ENCODE measurements at places on chromosomes 1 and 21.

GRCh38 chr1:116878804-116879477, 30.8 kb upstream of the PTGFRN start:
- peak; percentile 89 for DNase-seq

DNA sequence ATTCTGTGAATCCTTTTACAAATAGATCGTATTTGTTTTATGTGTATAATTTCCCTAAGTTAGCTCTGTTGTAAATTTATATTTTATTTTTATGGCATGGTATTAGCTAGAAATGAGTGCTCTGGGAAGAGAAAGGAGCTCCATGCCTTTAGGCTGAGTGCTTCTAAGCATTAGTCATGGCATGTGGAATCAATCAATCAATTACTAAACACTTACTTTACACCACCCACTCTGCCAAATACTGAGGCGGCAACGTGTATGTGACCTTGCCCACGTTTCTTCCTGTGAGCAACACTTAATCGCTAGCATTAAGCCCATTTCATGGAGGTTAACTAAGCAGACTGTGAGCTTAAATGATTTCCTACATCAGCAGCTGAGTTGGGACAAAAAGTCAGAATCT, 7.2 kb upstream of the BECN2 start:
- no peak for DNase-seq

- DNase-seq: no peak
These were observed 989.8 kb downstream of the ADGRL2 start for GRCh38 chr1:82790556-82790955.

GRCh38 chr1:116506132-116507004, 64.5 kb downstream of the CD58 start:
- DNase-seq: no peak

DNA sequence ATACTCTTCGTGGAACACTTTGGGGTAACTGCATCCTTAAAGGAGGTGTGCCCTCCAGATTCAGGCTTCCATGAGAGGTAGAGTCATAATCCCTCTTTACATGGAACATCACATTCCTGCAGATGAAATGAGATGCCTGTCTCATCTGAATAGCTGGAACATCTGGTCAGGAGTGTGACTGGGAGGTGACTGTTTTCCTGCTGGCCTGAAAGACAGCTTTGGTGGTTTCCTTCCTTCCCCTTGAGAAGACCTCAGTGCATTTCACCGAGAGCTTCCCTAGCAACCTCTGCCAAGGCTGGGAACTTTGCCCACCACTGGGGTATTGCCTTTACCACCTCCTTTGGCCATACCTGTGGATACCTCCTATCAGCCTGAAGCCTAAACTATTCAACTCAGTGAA, 46.7 kb upstream of the GUCA2A start:
- no peak for DNase-seq

GRCh38 chr1:30373471-30374399, 349.6 kb downstream of the MATN1 start:
- DNase-seq: no peak

DNA sequence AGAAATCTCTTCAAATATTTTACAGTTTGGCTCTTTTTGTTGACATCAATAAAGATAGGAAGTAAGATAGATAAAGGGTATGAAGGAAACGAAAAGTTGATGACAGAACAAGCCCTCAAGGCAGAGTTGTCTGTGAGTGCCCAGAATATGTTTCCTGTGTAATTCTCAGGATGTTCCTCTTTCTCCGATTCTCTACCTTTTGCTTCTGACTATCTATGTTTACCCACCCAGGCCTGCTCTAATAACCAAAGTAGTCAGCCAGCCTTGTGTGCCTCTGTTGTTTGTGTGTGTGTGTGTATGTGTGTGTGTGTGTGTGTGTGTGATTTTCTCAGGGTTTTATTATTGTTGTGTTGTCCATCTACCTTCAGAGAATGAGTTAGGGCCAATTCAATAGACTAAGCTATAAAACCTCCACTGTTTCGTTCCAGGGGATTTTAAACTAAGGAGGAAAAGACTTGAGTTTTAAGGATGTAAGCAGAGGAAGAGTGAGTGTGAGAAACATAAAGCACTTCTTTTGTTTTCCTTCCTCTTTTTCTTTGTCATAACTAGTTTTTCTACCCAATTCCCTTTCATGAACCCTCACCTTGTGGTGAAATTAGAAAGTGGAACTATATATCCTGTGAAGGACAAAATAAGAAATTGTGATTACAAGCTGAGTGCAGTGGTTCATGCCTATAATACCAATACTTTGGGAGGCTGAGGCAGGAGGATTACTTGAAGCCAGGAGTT, 627.4 kb upstream of the NR5A2 start:
- DNase-seq: no peak

DNA sequence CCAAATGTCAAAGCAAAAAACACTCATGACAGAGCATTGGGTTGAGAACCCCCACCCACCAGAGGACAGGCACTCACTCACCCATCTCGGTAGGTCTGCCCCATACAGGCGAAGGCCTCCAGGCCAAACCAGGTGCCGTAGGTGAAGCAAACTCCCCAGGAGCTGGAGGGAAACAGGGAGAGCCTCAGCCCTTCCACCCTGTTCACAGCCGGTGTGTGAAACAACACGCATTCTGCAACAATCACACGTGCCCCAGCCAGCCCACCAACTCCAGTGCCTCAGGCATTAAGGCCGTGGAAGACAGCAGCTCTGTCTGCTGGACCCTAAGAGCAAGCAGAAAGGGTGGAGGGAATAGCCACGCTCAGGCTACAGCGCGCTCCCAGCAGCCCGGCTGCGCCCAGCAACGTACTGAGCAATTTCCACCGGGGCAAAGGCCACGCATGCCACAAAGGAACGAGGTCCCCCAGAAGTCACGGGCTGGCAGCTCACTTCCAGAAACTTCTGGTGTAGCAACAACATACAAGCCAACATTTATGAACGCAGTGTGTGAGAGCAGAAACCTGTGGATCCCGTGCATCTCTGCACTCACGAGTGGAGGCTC, 11.4 kb upstream of the SPATC1L start:
- DNase-seq: no peak

DNA sequence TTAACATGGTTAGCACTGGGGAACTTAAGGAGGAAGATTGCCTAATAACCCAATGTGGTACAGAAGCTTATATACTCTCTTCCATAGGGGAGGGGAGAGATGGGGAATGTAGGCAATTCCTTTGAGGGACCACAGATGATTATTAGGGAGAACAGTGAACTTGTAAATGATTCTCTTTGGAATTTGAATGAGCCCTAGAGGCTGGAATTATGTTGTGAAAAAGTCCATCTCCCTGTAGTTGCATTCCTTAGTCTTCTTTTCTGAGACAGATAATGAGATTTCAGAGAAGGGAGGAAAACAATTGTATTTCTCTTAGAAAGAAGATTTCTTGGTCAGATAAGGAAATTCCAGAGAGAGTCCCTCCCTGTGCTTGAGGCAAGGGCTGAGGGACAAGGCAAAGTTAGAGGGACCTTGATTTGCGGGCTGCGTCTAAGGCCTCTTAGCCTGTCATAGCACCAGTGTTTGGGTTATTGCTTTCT, 89.0 kb upstream of the HMCN1 start:
- no peak for DNase-seq

GRCh38 chr1:25197982-25198662, 34.2 kb downstream of the SYF2 start:
- no peak for DNase-seq

DNA sequence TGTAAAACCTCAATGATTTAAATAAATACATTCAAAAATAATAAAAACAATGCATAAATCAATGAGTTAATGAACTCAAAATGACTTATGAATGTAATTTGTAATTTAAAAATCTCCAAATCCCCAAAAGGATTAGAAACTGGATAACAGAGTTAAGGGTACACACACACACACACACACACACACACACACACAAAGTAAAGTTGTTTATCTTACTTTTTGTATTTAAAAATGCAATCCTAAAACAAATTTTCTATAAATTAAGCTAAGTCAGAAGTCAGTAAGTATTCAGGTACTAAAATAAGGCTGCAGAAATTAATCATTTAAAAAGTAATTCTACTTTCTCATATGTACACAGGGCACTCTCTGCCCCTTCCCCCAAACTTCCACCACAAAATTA, 1.8 kb downstream of the LRIF1 start:
- no peak for DNase-seq

GRCh38 chr1:12745126-12745991, 641 bp upstream of the CFAP107 start:
- no peak for DNase-seq

DNA sequence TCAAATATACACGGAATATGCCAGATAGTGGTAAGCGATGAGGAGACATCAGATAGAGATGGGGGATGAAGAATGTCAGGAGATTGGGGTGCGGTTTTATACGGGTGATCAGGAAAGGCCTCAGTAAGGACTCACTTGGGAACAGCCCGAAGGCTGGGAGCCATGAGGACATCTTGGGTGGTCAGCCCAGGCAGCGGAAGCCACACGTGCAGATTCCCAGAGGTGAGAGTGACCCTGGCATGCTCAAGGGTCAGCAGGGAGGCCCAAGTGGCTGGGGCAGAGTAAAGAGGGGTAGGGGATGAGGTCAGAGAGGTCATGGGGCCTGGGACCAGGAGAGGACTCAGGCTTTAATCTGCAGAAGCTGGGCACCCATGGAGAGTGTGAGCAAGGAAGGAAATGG, 106.6 kb downstream of the MATN1 start:
- DNase-seq: no peak

DNA sequence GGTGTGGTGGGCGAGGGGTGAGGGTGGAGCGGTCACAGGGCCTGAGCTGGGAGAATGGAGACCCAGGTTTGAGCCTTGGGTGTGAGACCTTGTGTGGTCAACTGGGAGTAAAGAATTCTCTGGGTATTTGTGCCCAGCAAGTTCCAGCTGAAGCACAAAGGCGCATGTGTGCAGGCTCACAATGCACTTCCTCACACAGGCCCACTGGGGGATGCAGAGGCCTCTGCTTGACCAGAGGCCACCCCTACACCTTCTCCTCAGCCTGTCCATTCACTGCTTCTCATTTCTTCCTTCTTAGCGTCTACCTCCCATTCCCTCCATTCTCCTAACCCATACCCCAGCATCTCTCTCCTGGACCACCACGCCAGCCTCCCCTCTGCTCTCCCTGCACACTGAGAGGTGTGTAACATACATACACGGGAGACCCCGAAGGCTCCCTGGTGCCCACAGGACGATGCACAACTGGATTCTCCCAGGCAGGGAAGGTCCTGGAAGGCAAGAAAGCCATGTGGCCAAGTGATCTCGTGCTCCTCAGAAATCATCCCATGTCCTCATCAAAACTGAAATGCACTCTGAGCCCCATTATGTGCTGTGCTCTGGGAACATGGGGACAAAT, 12.3 kb upstream of the TTC39A start:
- DNase-seq: no peak

- no peak for DNase-seq
These were observed 168.4 kb upstream of the DMRTA2 start for GRCh38 chr1:50591598-50591997.

GRCh38 chr1:938088-938683, 14.5 kb downstream of the SAMD11 start:
- DNase-seq: no peak

GRCh38 chr1:217078078-217078690, 355.0 kb upstream of the ESRRG start:
- no peak for DNase-seq

DNA sequence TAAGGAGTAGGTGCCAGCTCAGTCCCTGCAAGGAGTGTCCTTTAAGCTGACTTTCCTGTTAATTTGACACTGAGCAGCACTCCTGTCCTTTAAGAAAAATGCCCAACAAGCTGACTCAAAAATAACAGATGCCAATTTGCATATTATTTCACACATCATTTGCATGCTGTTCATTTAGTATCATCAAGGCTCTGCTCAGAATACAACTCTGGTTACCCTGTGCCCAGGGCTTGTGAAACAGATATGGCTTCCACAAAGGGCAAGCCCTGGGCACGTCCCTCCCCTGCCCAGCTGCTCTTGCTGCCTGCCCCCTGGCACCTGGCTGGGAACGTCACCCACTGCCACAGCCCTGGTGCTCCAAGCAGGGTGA, 10.3 kb downstream of the KCNN3 start:
- DNase-seq: no peak

- DNase-seq: no peak
These were observed 93.4 kb upstream of the SOD1 start for GRCh38 chr21:31566064-31566463.

DNA sequence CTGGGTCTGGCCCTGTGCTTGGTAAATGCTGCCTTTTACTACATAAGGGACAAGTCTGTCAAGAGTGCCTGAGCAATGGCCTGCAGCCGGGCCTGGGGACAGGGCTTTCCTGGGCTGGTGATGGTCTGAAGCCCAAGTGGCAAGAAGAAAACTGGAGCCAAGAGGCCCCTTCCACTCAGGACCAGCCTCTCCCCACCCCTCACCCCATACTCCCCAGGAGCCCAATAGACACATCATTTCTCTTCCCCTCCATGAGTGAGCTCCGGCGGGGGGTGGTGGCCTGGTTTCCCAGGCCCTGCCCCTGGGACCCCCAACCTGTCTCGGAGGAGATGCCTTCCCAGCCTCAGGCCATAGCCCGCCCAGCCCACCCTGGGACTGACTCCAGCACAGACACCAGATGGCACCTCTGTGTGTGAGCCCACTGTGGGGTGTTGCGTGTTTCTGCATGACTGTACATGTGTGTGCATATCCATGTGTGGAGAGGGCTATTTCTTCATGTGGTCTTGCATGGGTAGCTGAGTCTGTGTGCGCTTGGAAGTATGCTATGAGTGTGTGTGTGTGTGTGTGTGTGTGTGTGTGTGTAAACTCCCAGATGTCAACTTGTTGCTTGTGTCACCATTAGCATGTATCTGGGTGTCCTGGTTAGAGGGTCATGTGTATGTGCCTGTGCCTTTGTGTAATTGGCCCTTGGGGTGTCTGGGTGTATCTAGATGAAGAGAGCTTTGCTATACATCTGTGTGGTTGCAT, 14.3 kb upstream of the LRP8 start:
- no peak for DNase-seq

DNA sequence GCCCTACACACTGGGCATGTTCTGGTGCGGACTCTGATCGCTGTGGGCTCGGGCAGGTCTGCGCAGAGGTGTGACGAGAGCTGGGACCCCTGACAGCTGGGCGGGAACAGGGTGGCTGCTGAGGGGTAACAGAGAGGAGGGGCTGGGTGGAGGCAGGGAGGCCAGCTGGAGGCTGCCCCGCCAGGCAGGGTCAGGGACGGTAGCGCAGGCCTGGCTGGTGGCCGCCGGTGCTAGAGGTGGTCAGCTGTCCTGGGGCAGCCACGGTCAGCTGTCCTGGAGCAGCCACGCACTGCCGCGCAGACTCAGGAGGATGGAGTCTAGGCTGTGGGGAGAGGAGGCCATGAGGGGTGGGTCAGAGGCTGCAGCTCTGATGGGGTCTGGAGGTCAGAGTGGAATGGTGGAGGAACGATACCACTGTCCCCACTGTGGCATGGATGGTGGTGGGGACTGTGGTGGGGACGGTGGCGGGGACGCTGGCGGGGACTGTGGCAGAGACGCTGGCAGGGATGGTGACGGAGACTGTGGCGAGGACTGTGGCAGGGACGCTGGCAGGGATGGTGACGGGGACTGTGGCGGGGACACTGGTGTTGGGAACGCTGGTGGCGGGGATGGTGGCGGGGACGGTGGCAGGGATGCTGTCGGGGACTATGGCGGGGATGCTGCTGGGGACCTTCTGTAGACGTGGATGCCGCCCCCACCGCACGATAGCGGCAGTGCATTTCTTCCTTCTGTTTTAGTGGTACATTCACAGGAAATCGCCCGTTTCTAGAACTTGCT, 21.3 kb upstream of the LRRC3 start:
- DNase-seq: no peak

GRCh38 chr1:209439828-209440227, 143.7 kb upstream of the CAMK1G start:
- no peak for DNase-seq

Data from NCI-H2171 (cell line).